ENCODE measurements at places on chromosomes 13 and 19. TPM values are rescaled to one million over a fixed set of nuclear protein-coding genes. Genes with fewer than 3 reads are reported as not detected.

DNA sequence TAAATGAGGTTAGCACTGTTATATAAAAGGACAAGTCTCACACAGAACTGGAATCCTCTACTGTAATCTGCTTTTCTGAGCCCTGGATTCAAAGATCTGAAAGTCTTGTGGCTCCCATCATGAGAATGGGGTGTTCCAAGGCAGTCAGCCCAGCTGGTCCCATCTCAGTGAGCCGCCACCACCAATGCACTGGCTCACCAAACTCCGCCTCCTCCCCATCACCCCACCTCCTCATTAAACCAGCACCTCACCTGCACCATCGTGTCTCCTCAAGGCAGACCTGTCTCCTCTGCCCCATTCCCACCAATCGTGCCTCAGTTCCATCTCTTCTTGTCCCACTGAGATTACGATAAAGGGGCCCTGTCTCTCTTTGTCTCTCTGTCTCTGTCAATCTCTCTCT is 166.7 kb downstream of the USP12 start:
- DNase-seq: no peak

DNA sequence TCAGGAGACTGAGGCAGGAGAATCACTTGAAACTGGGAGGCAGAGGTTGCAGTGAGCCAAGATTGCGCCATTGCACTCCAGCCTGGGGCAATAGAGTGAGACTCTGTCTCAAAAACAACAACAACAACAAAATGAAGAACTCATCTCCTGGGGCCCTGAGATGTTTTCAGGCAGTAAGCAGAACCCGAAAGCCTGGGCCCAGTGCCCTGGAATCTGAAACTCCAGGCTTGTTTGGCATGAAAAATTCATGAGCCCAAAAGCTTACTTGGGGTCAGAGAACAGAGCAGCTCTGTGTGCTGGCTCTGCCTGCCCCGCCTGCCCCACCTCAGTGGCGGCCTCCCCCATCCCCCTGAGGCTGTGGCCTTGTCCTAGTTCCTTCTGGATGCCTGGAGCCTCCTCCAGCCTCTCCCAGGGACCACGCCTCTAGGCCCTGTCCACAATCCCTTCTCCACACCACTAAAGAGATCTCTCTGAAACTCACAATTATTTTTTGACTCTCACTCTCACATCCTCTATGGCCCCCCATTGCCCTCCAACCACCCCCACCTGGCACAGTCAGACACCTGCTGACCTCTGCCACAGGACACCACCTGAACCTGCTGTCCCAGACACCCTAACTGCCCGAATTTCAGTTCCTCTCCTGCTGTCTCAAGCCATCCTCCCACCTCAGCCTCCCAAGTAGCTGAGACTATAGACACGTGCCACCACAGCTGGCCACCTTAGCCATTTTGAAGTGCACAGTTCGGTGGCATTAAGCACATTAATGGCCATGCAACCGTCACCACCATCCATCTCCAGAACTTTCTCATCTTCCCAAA is 6.9 kb upstream of the AP1M2 start:
- DNase-seq: no peak

The PEAK3 gene
- total RNA-seq: 0.88 TPM

The LGALS4 gene
- total RNA-seq: 0.93 TPM

The CDX2 gene
- total RNA-seq: not detected
